Amniotic stem cell (primary cell): ENCODE measurements at places on chromosomes 12 and 14.

GRCh38 chr12:49403971-49404450, 36.7 kb downstream of the SPATS2 start:
- no peak for DNase-seq

GRCh38 chr14:71539650-71540285, 392.5 kb upstream of the RGS6 start:
- no peak for DNase-seq

- DNase-seq: no peak
These were observed 621.0 kb downstream of the CCER1 start for GRCh38 chr12:90333939-90334338.

GRCh38 chr12:26701604-26702215, 131.3 kb downstream of the ITPR2 start:
- DNase-seq: peak; percentile 17
